ENCODE measurements at places on chromosomes 1 and 21.

- H3K4me3 ChIP-seq = no peak overlapping the region
- H3K36me3 ChIP-seq = no peaks in the 10 kb centered on the region
- no peak overlapping the region for H3K27ac ChIP-seq
- no peaks in the 10 kb centered on the region for H3K27me3 ChIP-seq
- peaks cover 16% of the 10 kb centered on the region for H3K4me1 ChIP-seq
These were observed 7.7 kb upstream of the S100A2 start for GRCh38 chr1:153573351-153573750.

DNA sequence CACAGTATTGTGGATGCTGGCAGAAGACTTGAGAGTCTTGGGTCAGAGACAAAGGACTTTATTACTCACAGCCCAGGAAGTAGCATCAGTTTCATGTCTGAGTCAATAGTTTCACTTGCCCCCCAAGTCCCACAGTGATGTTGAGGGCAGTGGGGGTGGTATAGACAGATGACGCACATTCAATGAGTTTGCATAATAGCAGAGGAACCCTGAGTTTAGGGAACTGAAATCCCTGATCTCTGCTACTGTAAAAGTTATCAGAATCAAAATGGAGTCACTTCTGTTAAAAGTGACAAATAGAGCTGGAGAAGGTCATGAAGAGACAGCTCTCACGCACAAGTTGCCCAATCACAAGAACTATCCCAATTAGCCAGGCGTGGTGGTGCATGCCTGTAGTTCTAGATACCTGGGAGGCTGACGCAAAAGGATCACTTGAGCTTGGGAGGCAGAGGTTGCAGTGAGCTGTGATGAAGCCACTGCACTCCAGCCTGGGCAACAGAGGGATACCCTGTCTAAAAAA is 11.5 kb upstream of the HCRTR1 start:
- no peak overlapping the region for H3K4me3 ChIP-seq
- DNase-seq = peak; percentile 50
- no peaks in the 10 kb centered on the region for H3K36me3 ChIP-seq
- no peaks in the 10 kb centered on the region for H3K4me1 ChIP-seq
- H3K27ac ChIP-seq = no peak overlapping the region

GRCh38 chr1:22949822-22950331 is 22.8 kb downstream of the LACTBL1 start:
- no peaks in the 10 kb centered on the region for H3K4me1 ChIP-seq
- peaks cover 25% of the 10 kb centered on the region for H3K27me3 ChIP-seq
- H3K27ac ChIP-seq = no peak overlapping the region
- no peak for DNase-seq

DNA sequence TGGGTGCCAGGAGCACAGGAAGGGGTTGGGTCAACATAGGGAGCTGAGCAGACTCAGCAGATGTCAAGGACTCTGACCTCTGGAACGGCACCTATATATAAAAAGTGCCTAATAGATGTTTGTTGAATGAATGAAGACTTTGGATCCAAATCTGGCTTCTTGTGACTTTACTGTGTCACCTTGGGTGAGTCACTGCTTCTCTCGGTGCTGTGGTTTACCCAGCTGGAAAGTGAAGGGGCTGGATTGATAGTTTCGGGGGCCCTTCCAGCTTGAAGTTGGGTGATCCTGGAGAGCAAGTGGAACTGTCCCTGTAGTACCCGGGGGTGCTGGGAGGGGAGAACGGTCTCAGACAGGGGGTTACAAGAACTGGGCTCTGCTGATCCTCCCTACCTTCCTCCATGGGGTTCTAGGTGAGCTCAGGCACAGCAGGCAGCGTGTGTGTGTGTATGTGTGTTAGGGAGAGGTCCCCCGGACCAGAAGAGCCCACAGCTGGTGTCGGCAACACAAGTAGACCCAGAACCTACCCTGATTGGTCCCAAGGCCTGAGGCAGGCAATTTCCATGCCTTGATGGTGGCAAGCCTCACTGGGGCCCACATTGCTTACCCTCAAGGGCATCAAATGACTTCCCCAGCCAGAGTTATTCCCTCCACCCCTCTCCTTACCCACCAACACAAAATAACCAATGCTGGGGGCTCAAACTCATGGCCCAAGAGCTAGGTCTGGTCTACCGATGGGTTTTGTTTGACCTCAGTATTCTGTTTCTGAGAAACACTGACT is 5.5 kb upstream of the PADI1 start:
- no peak overlapping the region for H3K27ac ChIP-seq
- no peak for DNase-seq
- no peaks in the 10 kb centered on the region for H3K36me3 ChIP-seq
- H3K4me1 ChIP-seq = peaks cover 3% of the 10 kb centered on the region
- H3K27me3 ChIP-seq = no peaks in the 10 kb centered on the region

- H3K27me3 ChIP-seq = no peaks in the 10 kb centered on the region
- peak overlapping the region; percentile 95 for H3K4me3 ChIP-seq
- H3K27ac ChIP-seq = no peak overlapping the region
- peaks cover 71% of the 10 kb centered on the region for H3K4me1 ChIP-seq
- DNase-seq = no peak
These were observed 2.7 kb downstream of the MEF2D start for GRCh38 chr1:156497743-156498431.

- H3K4me3 ChIP-seq = no peak overlapping the region
- peak; percentile 77 for DNase-seq
- H3K4me1 ChIP-seq = peaks cover 9% of the 10 kb centered on the region
- peaks cover 6% of the 10 kb centered on the region for H3K36me3 ChIP-seq
These were observed 46.6 kb downstream of the PACC1 start for GRCh38 chr1:212368073-212368484.

GRCh38 chr1:27990920-27991537 is 31.3 kb downstream of the XKR8 start:
- DNase-seq = peak; percentile 43
- peaks cover 36% of the 10 kb centered on the region for H3K36me3 ChIP-seq
- H3K27me3 ChIP-seq = no peaks in the 10 kb centered on the region
- H3K4me3 ChIP-seq = no peak overlapping the region
- peaks cover 39% of the 10 kb centered on the region for H3K4me1 ChIP-seq

DNA sequence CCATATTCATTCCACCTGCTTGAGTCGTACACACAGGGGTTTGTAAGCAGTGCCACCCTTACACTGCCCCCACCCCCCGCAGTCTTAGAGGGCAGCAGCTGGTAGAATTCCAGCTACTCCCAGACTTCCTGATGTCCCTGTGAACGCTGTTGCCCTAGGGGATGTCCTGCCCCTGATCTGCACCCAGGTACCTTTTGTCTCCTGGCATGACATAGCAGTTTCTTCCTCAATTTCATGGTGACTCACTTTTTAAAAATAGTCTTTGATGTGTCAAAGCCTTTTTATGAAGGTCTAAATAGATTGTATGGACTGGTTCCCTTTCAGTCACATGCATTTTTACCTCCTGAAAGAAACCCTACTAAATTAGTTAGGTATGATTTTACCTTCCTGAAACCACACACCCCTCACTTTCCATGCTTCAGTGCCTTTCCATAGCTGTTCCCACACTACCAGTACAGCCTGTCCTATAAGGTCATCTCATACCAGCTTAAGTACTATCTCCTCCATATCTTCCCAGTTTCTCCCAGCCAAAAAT is 76.4 kb downstream of the ST3GAL3 start:
- no peaks in the 10 kb centered on the region for H3K36me3 ChIP-seq
- no peak overlapping the region for H3K4me3 ChIP-seq
- H3K27ac ChIP-seq = no peak overlapping the region
- no peak for DNase-seq
- no peaks in the 10 kb centered on the region for H3K27me3 ChIP-seq
- H3K4me1 ChIP-seq = peaks cover 48% of the 10 kb centered on the region

GRCh38 chr1:66624412-66625060 is 90.6 kb downstream of the SGIP1 start:
- no peak overlapping the region for H3K27ac ChIP-seq
- H3K36me3 ChIP-seq = no peaks in the 10 kb centered on the region
- no peak overlapping the region for H3K4me3 ChIP-seq
- peaks cover 11% of the 10 kb centered on the region for H3K4me1 ChIP-seq
- no peak for DNase-seq
- no peaks in the 10 kb centered on the region for H3K27me3 ChIP-seq

GRCh38 chr1:38235705-38236104 is 189.1 kb upstream of the POU3F1 start:
- no peaks in the 10 kb centered on the region for H3K36me3 ChIP-seq
- H3K4me1 ChIP-seq = no peaks in the 10 kb centered on the region
- DNase-seq = no peak
- H3K27me3 ChIP-seq = no peaks in the 10 kb centered on the region
- H3K4me3 ChIP-seq = no peak overlapping the region

- H3K36me3 ChIP-seq = no peaks in the 10 kb centered on the region
- H3K4me3 ChIP-seq = no peak within 1 kb of the TSS
- no peak for DNase-seq
These were observed at the start of gene CRYBG2 for GRCh38 chr1:26353976-26354820. TSS of gene CRYBG2 (minus strand) at chr1:26354130. CDS start at chr1:26346657, 7,473 bp downstream.

GRCh38 chr1:228960705-228961104 is 225.4 kb downstream of the RHOU start:
- no peak overlapping the region for H3K4me3 ChIP-seq
- no peaks in the 10 kb centered on the region for H3K4me1 ChIP-seq
- no peak for DNase-seq

DNA sequence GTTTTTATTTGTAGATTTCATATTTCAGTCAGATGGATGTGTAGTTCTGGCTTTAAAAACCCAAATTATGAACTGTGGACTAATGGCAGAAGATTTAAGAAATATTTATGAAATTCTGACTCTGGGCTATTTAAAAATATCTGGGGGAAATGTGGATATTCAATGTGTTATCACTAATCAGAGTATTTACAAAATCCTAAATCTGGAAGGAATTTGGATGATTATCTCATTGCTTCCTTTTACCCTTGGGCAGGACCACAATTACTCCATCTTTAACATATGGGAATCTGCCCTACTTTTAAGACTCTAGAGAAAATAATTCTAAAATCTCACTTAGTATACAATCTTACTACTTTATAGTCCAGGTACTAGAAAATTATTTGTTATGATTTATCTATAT is 203.2 kb downstream of the PDE4B start:
- no peaks in the 10 kb centered on the region for H3K36me3 ChIP-seq
- H3K27ac ChIP-seq = no peak overlapping the region
- H3K27me3 ChIP-seq = no peaks in the 10 kb centered on the region
- DNase-seq = no peak

DNA sequence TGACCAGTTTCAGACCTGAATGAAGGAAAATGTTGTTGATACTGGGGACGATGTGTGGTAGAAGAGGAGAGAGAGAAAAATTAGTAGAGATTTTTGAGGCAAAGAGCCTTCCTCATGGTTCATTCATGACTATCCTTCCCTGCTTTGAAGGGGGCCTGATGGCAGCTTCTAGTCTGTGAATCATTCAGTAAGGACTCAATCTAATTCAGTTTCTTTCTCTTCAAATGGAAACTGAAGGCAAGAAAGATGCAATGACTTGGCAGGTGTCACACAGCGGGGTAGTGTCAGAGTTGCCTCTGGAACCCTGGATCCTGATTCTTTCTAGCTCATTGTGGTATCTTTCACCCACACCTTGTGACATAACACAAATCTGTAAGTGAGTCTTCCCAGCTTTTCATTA is 14.9 kb upstream of the CD5L start:
- no peak for DNase-seq
- H3K36me3 ChIP-seq = no peaks in the 10 kb centered on the region
- H3K27ac ChIP-seq = no peak overlapping the region
- no peaks in the 10 kb centered on the region for H3K4me1 ChIP-seq
- peaks cover 3% of the 10 kb centered on the region for H3K27me3 ChIP-seq

GRCh38 chr1:3778590-3779264 is 6.2 kb downstream of the SMIM1 start:
- H3K4me3 ChIP-seq = no peak overlapping the region
- no peak overlapping the region for H3K27ac ChIP-seq
- peaks cover 33% of the 10 kb centered on the region for H3K36me3 ChIP-seq
- no peak for DNase-seq

- no peaks in the 10 kb centered on the region for H3K36me3 ChIP-seq
- H3K4me3 ChIP-seq = no peak overlapping the region
- no peaks in the 10 kb centered on the region for H3K4me1 ChIP-seq
- no peak overlapping the region for H3K27ac ChIP-seq
- no peaks in the 10 kb centered on the region for H3K27me3 ChIP-seq
These were observed 14.7 kb upstream of the HAO2 start for GRCh38 chr1:119353836-119354235.

DNA sequence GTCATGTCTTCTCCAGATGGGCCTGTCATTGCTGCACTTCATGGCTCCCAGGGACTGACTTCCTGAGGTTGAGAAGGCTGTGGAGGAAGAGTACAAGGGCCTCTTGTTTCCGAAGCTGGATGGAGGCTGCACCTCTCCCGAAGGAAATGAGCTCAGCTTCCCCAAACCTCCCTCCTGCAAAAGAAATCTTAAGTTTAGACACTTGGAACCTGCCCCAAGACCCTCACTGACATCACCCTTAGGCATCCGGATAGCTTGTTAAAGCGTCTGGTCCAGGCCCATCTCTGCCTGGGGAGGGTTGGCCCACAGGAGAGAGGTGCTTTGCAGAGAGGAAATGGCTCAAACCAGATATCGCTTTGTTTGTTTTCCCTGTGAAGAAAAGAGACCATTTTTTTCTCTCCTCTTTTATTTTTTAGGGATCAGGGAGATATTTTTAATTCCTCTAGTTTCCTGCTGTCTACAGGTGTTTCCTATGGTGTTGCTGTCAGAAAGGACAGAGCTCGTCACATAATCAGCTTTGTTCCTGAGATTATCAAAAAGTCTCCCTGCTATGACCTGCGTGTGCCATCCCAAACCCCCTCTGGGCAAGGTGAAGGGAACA is 25.0 kb downstream of the RCSD1 start:
- H3K27me3 ChIP-seq = no peaks in the 10 kb centered on the region
- H3K27ac ChIP-seq = peak overlapping the region; percentile 83
- H3K4me3 ChIP-seq = no peak overlapping the region
- H3K4me1 ChIP-seq = peaks cover 77% of the 10 kb centered on the region

- H3K4me3 ChIP-seq = no peak overlapping the region
- no peak overlapping the region for H3K27ac ChIP-seq
- peaks cover 8% of the 10 kb centered on the region for H3K4me1 ChIP-seq
- DNase-seq = no peak
These were observed 349.1 kb upstream of the FMN2 start for GRCh38 chr1:239742416-239743109.

- no peak overlapping the region for H3K27ac ChIP-seq
- no peaks in the 10 kb centered on the region for H3K36me3 ChIP-seq
- no peak overlapping the region for H3K4me3 ChIP-seq
These were observed 25.4 kb downstream of the MX2 start for GRCh38 chr21:41387042-41387819.

DNA sequence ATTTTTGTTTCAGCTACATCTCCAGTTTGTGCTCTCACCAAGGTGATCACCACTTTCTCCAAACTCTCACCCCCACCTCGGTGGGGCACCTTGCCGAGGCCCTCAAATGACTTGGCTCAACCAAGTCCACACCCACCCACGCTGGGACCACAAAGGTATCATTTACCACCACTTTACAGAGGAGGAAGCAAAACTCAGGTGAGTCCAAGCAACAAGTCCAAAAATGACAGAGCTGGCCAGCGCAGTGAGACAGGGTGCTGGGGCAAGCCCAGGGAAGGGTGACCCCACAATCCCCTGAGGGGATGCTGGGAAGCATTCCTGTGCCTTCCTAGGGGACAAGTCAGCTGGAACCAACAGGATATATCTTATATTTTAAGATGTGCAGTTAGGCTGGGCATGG is 24.7 kb downstream of the SSBP3 start:
- no peak overlapping the region for H3K4me3 ChIP-seq
- no peak for DNase-seq
- no peaks in the 10 kb centered on the region for H3K36me3 ChIP-seq
- no peak overlapping the region for H3K27ac ChIP-seq
- no peaks in the 10 kb centered on the region for H3K27me3 ChIP-seq
